ENCODE measurements at places on chromosomes 2 and 18.

- DNase-seq = no peak
These were observed 10.7 kb downstream of the CYRIA start for GRCh38 chr2:16654833-16655444.

DNA sequence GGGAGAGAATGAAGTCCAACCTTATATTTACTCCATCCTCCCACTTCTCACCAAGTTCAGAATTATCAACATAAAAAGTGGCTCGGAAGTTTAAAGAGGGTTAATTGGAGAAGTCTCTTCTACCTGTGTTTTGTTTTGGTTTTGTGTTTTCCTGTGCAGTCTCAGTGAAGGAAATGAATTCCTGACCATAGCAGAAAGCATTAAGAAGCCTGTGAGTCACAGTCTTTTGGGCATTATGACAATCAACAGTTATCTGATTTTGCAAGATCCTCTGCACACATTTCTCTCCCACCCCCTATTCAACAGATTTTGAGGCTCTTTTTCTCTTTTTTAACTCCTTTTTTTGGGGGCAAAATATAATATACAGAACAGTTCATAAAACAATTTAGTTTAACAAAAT lies 8.6 kb upstream of the RPL37A start:
- DNase-seq = no peak

GRCh38 chr2:29433128-29433527 lies 317.9 kb downstream of the CLIP4 start:
- DNase-seq = no peak

DNA sequence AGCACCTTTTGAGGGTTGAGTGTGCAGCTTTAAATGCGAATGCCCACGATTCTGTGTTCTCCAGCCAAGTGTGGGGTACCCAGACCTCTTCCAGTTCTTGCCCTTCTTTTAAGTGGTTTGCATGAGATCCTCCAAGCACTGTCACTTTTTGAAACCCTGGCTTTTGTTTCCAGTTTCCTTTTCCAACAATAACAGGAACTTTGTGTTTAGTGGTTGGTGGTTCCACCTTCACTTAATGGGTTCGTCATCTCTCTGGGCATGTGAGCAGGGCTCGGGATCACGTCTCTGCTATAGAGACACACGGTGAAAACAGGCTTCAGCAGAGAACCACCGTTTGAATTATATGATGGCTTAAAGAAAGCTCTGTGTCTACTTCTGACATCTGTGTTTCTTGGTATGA lies 197.6 kb downstream of the LDLRAD4 start:
- no peak for DNase-seq

DNA sequence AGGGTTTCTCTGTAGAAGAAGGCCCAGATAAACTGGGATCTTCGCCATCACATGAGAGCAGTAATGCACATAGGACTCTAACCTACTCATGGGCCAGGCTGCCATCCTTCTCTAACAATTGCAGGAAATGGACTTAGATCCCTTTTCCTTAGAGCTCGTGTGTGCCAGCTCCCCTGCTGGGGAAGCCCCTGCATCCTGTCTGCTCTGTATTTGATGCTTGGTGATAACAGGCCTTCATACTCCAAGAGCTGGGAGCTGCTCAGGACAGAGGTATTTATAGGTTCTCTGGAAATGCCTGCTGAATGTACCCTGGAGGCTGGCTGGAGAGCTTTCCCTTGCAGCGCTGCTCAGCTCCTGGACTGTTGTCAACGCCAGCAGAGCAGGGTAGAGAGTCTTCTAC lies 249.6 kb downstream of the MTX2 start:
- DNase-seq = no peak

- DNase-seq = no peak
These were observed 1744.3 kb upstream of the PIK3C3 start for GRCh38 chr18:40210696-40211095.

DNA sequence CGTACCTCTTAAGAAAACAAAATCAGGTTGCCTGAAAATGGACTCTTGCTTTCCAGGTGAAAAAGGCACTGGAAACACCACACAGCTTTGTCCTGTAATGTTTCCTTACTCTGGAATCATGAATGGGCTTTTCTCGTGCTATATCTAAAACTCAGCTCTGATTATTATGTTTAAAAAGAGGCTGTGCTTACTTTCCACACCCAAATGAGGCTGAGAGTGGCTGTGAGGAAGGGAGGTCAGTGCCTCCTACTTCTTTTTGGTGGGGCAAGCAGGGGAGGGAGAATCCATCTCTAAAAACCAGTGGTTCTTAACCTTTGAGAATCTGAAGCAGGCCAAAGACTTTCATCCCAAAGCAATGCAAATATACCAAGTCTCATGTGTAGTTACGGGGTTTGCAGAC lies 148.6 kb downstream of the FAM210A start:
- no peak for DNase-seq

DNA sequence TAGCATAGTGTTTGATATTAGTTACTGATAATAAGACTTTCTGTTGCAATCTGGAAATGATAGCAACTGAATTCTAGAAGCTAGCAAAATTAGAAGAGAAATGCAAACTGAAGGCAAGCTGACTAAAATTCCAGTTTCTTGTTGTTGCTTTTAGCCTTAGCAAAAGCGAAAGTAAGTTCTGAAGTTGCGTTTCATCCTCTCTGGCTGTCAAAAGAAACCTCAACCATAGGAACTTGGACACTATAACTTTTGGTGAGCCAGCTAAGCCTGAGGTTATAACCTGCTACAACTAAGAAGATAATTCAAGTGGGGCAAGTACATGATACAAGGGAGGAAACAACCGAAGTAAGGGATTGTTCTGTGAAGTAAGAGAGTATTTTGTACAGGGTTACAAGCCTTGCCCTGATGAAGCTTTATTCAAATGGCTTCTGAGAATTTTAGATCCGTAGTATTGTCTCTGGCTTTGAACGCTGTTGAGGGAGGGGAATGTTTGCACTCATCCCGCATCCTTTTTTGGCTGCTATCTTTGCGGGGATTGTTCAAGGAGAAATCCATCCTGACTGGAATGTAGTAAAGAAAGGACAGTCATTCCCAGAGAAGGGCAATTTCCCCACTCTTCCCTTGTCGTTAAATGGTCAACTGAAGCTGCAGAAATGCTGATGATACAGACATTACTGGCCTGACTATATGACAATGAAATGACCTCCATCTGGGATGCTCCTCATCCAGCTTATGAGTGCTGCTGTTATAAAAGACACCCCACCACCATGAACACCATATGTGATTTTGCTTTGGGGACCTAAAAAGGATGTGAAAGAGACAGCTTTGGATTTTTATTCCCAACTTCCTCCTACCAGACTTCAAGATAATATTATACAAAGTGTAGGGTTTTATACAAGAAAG lies 7.0 kb upstream of the TMX3 start:
- DNase-seq = no peak

DNA sequence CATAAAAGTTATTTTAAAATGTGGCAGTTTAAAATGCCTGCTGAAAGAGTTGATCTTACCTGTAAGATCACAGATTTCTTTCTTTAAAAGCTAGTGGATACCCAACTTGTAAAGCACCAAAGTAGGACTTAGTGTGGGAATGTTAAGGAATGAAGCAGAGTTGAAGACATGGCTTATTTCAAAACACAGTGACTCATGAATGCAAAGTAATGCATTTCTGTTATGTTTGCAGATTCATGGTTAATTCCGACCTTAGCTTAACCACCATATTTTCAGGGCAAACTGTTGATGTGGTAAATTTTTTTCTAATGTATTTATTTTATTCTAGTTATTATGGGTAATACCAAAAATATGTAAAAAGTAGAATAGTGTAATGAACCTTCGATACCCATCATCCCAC lies 206.8 kb upstream of the FOSL2 start:
- DNase-seq = no peak

GRCh38 chr2:106057206-106057605 lies 136.9 kb downstream of the UXS1 start:
- DNase-seq = no peak

DNA sequence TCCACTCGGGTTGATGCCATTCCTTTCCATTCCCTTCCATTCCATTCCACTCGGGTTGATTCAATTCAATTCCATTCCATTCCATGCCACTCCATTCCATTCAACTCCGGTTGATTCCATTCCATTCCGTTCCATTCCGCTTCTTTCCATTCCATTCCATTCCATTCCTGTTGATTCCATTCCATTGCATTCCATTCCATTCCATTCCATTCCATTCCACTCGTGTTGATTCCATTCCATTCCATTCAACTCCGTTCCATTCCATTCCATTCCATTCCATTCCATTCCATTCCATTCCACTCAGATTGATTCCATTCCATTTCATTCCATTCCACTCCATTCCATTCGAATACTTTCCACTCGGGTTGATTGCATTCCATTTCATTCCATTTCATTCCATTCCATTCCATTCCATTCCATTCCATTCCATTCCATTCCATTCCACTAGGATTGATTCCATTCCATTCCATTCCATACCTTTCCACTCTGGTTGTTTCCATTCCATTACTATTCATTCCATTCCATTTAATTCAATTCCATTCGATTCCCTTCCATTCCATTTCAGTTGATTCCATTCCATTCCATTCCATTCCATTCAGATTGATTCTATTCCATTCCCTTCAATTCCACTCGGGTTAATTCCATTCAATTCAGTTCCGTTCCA lies 1141.8 kb downstream of the RPIA start:
- no peak for DNase-seq

GRCh38 chr2:20378891-20379519 lies 28.4 kb upstream of the PUM2 start:
- no peak for DNase-seq

GRCh38 chr2:240932001-240932723 lies 26.0 kb downstream of the CROCC2 start:
- DNase-seq = no peak

GRCh38 chr2:197851451-197851850 lies 47.1 kb downstream of the PLCL1 start:
- no peak for DNase-seq

- peak; percentile 18 for DNase-seq
These were observed 110.6 kb upstream of the PXDN start for GRCh38 chr2:1854729-1855547.

- DNase-seq = no peak
These were observed 545.0 kb upstream of the PIK3C3 start for GRCh38 chr18:41410006-41410405.

DNA sequence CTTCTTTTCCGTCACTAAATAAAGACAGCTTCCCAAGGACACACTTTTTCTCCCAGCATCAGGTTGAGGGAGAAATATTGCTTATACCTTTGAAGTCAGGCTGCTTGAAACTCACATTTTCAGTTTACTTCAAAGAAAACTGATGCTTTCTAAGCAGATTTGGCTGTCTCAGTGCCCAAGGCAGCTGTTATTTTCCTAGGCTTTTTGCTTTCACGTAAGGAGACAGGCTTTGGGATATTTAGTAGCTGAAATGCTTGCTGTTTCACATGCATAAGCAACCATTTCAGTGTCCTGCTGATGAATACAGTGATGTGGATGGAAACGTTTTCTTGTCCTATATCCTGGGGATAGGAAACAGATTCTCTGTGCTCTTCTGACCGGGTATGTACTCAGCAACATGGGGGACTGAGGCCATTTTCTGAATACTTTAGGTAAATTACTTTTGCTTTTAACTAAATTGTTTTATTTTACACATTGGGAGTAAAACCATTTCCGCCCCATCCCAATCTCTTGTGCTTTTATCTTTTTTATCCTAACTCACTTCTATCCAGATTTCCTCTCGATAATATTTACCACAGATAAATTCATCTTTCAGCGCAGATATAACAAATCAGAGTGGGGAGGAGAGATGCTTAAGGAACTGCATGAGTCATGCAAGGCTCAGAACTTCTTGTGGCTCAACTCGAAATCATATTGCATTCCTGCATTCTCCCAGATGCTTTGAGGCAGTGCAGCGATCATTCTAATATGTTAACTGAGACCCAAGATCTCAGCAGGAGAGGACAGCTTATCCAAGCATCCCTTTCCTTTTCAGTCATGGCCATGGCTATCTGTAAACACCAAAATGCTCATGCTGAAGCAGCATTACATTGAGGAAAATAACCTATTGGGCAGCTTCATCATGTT lies 22.2 kb downstream of the GALR1 start:
- DNase-seq = no peak

All from stimulated activated naive B cell treated with anti-CD40 and anti-IgM and Interleukin-4, amounts not matched to agents 10 μg/mL and 1 μg/mL and 100 μg/mL, for 72 hours (primary cell).